ENCODE measurements at places on chromosomes 6 and 20.

DNA sequence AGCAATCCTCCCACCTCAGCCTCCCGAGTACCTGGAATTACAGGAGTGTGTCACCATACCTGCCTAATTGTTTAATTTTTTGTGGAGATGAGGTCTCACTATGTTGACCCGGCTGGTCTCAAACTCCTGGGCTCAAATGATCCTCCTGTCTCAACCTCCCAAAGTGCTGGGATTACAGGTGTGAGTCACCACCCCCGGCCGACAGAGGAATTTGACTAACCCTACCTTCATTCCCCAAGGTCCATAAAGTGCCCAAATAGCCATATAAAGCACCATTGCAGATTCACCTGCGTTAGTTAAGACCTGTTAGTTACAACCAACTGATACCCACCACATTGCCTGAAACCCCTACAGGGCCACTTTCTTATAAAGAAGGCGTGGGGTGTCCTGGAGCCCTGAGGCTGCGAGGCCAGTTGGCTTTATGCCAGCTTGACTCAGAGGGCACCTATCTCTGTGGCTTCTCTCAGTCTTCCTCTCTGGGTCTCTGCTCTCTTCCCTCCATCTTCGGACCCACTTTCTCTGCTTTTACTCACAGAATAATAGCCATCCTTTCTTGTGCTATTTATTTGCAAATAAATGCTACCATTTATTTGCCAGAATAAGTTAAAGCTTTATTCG is 65.6 kb downstream of the SLC2A10 start:
- DNase-seq, result no peak

DNA sequence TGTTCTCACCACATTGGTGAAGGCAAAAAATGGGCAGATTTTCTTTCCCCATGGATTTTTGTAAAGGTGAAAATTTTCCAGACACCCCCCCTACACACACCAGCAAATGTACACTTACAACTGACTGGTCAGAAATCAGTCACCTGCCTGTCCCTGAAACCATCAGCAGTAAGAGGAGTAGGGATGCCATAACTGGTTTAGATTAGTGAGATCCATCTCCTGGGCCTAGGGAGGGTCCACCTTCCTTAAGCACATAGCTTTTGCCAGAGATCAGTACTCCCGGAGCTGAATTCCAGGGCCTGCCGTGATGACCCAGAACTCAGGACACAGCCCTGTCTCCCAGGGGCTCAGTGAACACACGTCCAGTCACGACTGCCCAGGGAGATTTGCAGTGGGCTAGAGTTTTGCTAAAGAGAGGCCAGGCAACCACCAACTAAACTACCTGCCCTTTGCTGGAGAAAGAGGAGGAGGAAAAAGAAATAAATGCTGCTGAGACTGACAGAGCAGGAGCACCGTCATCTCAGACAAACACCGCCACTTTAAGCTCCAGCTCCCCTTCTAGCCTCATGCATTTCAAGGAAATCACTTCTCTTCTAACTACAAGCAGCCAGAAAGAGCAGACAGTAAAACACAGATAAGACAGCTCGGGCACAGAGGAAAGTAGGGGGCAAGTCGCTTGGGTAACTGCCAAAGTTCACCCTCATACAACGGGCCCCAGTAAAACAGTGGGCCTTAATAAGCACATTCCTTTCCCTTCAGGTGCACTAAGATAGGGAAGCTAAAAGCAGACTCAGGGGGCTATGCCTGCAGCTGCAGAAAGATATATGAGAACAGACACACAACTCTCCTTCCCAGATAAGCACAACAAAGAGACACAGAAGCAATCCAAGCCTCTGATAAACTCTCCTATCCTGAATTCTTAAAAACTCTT is 82.6 kb upstream of the SPTLC3 start:
- no peak for DNase-seq

DNA sequence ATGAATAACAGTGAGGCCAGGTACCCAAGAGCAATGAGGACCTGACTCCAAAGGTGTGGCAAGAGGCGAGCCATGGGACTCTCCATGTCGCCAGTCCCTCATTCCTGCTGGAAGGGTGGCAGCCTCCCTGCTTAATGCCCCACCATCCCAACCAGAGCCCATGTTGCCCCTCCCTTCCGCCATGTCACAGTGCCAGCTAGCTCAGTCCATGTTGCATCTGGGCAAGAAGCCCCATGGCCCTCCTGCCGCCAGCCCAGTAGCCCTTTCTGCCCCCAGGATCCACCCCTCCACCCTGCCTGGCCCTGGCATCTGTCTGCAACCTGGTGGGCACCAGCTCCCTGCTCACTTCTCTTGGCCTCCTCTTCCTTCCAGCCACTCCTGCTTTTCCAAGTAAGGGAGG is 6.0 kb upstream of the CPNE5 start:
- DNase-seq, result no peak

DNA sequence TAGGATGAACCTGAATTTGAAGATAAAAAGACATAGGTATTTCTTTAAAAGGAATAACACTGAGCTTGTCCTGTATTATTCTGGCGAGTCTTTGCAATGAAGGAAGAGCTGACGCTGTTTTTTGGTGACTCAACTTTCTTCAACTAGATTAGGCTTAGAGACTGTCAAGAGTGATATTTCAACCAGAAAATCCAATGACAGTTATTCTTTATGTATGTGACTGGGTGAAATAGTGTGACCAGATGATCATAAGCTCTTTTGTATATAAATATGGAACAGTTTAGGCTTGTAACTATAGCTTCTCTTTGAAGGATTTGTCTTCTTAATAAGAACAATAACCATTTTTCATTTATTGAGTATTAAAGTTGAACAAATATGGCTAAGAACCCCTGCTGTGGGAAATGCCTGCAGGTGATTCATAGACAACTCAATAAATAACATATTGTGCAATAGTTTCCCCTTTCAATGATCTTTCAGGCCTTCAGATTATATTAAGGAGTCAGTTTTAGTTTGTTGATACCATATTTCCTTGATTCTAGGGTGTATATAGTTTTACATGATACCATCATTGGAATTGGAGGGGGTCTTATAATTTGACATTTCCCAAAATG is 265.6 kb upstream of the JAG1 start:
- peak; percentile 2 for DNase-seq

GRCh38 chr6:164154588-164154987 is 740.1 kb downstream of the QKI start:
- DNase-seq, result no peak

DNA sequence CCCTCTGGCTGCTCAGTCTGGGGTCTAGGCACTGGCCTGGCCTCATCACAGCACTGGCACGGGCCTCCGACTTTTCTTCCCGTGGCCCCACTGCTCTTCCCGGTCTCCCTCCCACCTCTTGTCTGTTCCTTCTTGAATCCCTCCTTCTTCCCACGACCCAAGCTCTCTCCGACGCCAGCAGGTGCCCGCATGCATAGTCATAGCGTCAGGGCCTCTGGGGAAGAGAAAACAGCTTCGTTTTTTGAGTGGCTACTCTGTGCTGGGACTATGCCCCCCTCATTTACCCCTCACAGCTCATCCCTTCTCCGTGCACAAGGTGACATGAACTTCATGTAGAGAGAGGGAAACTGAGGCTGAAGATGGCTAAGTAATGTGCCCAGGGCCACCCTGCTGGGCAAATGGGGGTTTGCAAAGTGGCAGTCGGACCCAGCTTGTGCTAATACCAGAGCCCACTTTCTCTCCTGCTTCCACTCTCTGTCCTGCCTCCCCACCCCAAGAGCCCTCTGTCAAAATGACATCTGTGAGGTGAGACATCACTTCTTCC is 59.2 kb downstream of the SYNJ2 start:
- peak; percentile 57 for DNase-seq

GRCh38 chr20:48503166-48503815 is 324.5 kb downstream of the PREX1 start:
- no peak for DNase-seq

GRCh38 chr6:3542032-3542640 is 85.3 kb upstream of the SLC22A23 start:
- DNase-seq, result no peak

DNA sequence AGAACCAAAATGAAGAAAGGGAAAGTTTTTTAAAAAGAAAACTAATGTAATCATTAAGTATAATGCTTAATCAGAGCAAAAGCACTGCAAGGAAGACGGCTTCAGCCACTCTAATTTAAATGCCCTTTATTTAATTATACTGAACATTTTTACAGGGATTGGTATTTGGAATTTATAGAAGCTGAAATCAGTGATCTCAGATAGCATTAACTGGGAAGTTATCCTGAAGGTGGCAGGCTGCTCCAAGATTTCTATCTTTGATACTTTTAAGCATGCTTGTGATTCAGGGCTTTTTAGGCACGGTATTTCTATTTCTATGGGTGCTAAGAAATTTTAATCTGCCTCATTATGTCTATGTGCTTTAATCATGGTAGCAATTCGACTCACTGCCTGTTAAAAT is 1.3 kb upstream of the NDUFAF4 start:
- DNase-seq, result peak; percentile 78

DNA sequence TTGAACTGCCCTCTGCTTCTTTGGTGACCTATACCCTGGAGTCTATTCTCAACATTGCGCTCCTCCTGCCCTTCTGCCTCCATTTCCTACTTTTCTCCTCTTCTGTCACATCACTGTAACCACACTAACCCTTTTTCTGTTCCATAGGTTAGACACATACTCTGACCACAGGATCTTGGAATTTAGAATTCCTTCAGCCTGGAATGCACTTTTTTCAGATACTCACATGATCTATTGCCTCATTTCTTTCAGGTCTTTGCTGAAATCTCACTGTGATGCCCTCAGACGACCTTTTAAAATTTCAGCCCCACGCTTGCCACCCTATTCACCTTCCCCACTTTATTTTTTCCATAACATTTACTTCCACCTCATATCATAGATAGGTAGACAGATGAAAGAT is 5.1 kb downstream of the VNN1 start:
- no peak for DNase-seq

GRCh38 chr6:155328539-155329459 is 14.5 kb upstream of the TFB1M start:
- DNase-seq, result peak; percentile 13

GRCh38 chr6:11812951-11813350 is 34.3 kb upstream of the ADTRP start:
- DNase-seq, result no peak

DNA sequence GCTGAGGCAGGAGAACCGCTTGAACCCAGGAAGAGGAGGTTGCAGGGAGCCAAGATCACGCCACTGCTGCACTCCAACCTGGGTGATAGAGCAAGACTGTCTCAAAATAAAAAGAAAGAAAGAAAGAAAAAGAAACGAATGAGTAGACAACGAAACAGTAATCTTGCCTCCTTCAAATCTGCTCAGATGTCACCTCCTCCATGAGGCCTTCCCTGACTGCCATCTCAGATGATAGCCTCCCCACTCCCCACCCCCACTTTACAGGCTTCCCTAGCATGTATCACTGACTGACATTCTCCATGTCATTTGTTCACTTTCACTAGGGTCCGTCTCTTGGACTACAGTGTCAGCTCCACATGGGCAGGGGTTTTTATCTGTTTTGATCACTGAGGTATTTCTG is 36.4 kb downstream of the C20orf203 start:
- DNase-seq, result no peak

- no peak for DNase-seq
Observed at GRCh38 chr6:149157126-149157525, 160.4 kb upstream of the TAB2 start.

DNA sequence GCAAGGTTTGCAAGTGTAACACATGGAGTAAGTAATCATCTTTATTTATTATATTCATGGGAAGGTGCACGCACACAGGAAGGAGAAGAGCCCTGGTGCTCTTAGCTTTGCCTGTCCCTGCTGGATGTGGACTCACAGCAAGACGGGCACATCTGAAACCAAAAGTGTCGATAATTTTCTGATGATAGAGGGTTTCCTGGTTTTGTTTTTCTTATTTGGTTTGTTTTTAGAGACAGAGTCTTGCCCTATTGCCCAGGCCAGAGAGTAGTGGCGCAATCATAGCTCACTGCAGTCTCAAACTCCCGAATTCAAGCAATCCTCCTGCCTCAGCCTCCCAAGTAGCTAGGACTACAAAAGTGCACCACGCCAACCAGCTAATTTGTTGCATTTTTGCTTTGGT is 7.8 kb upstream of the KHDC1L start:
- no peak for DNase-seq

DNA sequence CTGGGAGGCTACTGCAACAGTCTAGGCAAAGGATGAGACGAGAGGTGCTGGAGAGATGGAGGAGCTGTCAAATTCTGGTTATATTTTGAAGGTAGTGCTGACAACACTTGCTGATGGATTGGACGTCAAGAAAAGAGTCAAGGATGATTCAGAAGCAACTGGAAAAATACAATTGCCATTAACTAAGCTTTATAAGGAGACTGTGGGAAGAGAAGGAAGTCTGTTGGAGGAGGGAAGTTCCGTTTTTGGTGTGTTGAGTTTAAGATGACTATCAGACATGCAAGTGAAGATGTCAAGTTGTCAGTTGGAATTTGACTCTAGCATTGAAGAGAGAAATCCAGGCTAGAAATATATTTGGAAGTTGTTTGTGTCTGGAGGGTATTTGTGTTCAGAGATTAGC is 358.1 kb downstream of the RNGTT start:
- DNase-seq, result no peak

- no peak for DNase-seq
Observed at GRCh38 chr6:73030257-73030656, 195.0 kb downstream of the KHDC1L start.

All from GM23248 (cell line).